Activated CD4-positive, alpha-beta T cell treated with anti-CD3 and anti-CD28 coated beads, Interleukin-2, Interleukin-6, amounts not matched to agents 100 ng/mL and 50 ng/mL, durations not matched to agents 16 hours and 8 hours (primary cell): ENCODE measurements at places on chromosomes 7 and 10.

GRCh38 chr7:104530251-104530650, 201.8 kb downstream of the LHFPL3 start:
- no peak for DNase-seq

- peak; percentile 25 for DNase-seq
These were observed 114.0 kb downstream of the BBS9 start for GRCh38 chr7:33243319-33243881.

- DNase-seq, result peak; percentile 33
These were observed at the start of gene SCART1 for GRCh38 chr10:133453516-133454203. Gene SCART1, plus strand, starts transcription at chr10:133453945. Its CDS starts 53 bp downstream, at chr10:133453998.

GRCh38 chr10:8052341-8052955, 2.0 kb upstream of the GATA3 start:
- DNase-seq, result no peak

DNA sequence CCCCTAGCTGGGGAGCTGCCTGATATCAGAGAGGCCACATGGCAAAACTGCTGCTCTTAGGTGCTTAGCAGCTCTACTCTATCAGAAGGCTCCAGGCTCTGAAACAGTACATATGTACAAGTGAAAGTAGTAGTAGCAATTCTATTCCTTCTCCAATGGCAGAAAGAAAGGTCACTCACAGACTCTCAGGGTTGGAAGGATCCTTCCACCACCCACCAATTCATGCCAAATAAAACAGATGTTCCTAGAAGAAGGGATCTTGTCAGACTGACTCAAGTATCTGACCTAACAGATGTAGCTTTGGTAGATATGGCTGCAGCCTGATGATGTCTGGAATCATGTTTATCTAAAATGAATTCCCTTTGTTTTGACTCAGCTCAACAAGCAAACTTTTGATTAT, 8.0 kb upstream of the ALDH18A1 start:
- DNase-seq, result no peak

DNA sequence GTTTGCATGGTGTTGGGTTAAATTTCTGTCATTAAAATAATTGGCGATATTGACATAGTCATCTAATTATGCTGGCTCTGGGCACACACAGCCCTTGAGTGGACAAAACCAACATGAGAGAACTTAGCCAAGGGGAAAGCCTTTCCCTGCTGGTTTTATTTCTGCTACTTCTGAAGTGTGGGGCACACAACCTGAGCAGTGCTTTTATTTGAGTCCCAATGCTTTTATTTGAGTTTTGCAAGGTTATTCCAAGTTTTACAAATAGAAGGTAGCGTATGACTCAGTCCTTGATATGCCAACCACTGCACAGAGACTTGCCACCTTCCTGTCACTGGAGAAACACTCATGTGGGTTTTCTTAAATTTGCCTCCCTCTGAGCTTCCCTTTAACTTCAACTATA, 145.7 kb downstream of the EGFR start:
- DNase-seq, result no peak

DNA sequence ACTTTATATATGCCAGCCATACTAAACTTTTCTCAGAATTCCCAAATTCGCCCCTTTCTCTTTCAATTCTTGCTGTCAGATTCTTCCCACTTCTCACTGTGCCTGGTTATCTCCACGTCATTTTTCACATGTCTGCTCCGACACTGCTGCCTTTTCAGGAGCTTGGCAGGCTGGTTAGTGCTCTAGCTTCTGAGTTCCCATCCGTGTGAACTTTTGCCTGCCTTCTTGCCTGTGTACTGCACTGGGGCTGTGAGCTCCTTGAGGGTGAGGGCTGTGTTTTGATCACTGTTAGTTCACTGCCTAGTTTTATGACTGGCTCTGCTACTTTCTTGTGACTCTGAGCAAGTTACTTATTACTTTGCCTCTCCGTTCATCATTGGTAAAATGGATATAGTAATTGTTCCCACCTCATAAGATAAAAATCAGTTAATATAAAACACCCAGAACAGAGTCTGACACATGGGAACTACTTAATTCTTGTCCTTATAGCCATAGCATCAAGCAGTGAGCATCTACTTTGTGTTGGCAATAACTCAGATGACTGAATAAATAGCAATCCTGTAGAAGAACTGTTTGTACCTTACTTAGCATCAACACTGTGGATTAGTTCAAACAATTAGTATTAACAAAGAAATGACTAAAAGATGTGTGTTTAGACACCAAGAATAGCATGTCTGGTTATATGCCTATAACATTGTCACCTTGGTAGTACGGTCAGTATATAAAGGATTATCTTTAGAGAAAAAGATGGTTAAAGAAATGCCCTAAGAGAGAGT, 5.5 kb downstream of the GSTO1 start:
- DNase-seq, result peak; percentile 9

- DNase-seq, result no peak
These were observed 111.0 kb upstream of the KMT2E start for GRCh38 chr7:104903044-104903443.

- DNase-seq, result no peak
These were observed 62.9 kb downstream of the CCSER2 start for GRCh38 chr10:84391326-84391725.

DNA sequence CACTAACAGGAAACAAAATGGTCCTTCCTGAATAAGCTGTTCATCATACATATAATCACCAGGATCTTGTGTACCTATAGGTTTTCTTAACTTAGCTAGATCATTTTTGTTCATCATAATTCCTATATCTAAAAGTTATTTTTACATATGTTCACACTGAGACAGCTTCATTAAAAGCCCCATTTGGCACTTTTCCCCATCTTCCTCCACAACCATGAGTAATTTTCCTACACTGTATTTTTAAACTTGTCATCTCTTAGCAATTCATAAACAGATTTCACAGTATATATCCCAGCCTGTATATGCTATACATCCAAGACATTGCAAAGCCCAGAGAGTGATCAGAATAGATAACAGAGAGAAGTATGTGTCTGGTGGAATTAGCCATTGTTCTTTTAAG, 28.3 kb downstream of the ZNF365 start:
- no peak for DNase-seq

- no peak for DNase-seq
These were observed 44.9 kb downstream of the MINDY4 start for GRCh38 chr7:30815951-30816644.

GRCh38 chr7:132160611-132161532, 415.4 kb downstream of the PLXNA4 start:
- DNase-seq, result no peak

GRCh38 chr7:12102126-12102525, 109.0 kb upstream of the TMEM106B start:
- no peak for DNase-seq

- DNase-seq, result no peak
These were observed 279.4 kb upstream of the CACNA2D1 start for GRCh38 chr7:82722946-82723345.

- DNase-seq, result no peak
These were observed 517.8 kb upstream of the CELF2 start for GRCh38 chr10:10499839-10500238.

DNA sequence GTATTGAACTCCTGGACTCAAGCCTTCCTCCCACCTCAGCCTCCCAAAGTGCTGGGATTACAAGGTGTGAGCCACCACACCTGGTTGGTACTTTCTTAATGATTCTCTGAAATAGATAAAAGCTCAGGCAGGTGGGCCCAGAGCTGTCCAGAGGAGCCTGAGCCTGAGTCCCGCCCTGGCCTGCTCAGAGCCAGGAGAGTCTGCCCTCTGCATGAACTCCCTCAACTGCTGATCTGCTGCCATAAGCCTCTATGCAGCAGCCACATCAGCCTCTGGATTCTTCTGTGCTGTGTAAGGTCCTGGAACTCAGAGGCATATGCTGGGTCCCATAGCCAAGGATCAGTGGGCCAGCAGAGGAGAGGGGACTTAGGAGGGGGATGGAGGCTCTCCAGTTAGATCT, 23.1 kb upstream of the DDIT4 start:
- DNase-seq, result no peak

- DNase-seq, result no peak
These were observed 18.0 kb downstream of the WDR37 start for GRCh38 chr10:1074052-1074747.

GRCh38 chr7:128059143-128059988, 28.1 kb upstream of the LRRC4 start:
- DNase-seq, result peak; percentile 38

DNA sequence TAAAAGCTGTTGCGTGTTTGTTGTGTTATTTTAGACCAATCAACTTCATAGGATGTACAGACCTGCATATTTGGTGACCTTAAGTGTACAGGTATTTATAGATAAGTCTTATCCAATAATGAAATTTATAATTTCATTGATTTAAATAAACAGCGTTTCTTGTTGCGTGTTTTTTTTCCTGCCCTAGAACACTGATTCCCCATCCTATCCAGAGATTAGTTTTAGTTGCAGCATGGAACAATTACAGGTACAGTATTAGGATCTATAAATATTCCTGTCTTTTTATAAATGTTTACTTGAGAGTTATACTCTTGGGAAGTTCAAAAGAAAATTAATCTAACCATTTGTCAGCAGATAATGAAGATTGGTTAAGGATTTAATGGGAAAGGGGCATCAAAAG, 2.1 kb upstream of the BMI1 start:
- DNase-seq, result no peak

- DNase-seq, result no peak
These were observed 40.9 kb downstream of the ITIH5 start for GRCh38 chr10:7625836-7626235.

- DNase-seq, result peak; percentile 3
These were observed 131.9 kb upstream of the PCGF5 start for GRCh38 chr10:91088300-91089140.

DNA sequence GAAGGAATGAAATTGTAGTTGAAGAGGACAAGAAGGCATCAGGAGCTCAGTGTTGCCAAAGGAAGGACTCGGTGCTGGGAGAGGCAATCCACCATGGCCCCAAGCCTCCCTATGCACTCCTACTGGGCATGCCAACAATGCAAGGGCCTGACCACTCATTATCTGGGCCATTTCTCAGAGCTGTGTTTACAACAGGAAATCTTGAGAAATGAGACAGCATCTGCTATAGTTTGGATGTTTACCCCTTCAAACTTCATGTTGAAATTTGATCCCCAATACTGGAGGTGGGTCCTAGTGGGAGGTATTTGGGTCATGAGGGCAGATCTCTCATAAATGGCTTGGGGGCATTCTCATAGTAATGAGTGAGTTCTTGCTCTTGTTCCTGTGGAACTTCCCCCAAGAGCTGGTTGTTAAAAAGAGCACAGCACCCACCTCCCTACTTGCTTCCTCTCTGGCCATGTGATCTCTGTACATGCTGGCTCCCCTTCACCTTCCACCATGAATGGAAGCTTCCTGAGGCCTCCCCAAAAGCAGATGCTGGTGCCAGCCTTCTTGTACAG, 50.8 kb upstream of the AOAH start:
- DNase-seq, result no peak

DNA sequence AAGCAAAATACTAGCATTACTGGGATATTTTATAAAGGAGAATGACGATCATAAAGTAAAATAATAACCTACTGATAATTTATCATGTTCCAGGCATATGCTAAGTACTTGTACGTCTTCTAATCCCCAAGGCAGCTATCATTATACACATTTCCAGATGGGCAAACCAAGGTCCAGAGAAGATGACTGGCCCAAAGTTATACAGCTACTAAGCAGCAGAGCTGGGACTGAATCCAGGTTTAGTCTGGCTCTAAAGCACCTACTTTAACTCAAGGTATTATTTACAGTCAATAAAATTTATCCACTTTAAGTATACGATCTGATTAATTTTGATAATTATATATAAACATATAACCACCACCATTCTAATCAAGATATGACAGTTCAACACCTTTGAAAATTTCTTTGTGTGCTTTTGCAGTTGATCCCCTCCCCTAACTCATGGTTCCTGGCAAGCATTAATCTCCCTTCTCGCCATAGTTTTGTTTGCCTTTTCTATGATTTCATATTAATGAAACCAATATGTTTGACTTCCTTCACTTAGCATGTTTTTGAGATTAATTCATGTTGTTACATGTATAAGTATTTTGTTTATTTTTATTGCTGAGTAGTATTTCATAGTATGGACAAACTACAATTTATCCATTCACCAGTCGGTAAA, 126.7 kb downstream of the CPEB3 start:
- no peak for DNase-seq

- DNase-seq, result no peak
These were observed 30.2 kb downstream of the ACADSB start for GRCh38 chr10:123038782-123039631.

DNA sequence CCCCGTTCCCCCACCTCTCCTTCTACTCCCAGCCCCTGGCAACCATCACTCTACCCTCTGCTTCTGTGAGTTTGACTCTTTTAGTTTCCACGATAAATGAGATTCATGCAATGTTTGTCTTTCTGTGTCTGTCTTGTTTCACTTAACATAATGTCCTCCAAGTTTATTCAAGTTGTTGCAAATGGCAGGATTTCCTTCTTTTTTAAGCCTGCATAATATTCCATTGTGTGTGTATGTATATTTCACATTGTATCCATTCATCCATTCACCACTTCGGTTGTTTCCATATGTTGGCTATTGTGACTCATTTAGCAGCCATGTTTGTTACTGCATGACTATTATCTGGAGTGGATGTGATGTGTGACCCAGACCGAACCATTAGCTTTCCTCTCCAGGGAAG, 64.3 kb downstream of the VIM start:
- DNase-seq, result no peak

- DNase-seq, result no peak
These were observed 96.4 kb downstream of the KCNMA1 start for GRCh38 chr10:77541247-77541646.

DNA sequence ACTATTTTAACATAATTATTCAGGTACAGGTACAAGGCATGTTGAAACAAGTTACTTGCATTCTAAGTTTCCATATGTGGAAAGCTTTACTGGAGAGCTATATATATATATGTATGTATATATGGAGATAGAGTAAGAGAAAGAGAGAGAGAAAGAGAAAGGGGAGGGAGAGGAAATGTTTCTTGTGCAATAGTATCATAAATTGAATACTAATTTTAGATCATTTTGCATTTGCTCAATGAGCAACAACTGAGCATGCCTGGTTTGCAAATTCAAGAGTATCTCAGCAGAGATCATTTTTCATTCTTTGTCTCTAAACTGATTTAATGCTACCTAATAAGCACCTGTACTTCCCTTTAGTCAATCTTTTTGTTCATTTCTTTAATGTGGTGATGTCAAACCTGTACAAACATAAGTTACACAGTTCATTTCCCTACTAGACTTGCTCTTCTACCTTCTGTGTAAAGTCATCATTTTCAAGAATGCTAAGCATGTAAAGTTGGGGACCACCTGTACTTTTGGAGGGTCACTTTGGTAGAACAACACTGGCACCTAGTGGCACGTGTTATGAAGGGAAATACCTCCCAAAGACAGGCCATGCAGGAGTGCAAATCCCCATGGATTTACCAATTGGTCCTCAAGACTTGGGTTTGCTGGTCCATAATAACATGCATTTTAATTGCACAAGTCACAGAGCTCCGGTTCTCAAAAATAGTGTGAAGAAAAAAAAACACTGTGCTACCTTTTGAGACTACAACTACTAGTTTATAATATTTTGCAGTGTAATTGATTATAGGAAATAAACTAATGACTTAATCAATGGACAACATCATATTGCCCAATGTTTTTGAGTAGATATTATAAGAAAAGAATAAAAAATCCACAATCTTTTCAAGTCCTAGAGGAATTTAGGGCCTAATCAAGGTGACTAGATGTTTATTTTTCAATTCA, 431.2 kb upstream of the IGFBP3 start:
- DNase-seq, result peak; percentile 21

- DNase-seq, result no peak
These were observed 75.1 kb downstream of the MAD1L1 start for GRCh38 chr7:2157473-2158279.

GRCh38 chr10:61635932-61636331, 26.8 kb upstream of the CABCOCO1 start:
- DNase-seq, result no peak
